ENCODE measurements at places on chromosomes 6 and 20.

DNA sequence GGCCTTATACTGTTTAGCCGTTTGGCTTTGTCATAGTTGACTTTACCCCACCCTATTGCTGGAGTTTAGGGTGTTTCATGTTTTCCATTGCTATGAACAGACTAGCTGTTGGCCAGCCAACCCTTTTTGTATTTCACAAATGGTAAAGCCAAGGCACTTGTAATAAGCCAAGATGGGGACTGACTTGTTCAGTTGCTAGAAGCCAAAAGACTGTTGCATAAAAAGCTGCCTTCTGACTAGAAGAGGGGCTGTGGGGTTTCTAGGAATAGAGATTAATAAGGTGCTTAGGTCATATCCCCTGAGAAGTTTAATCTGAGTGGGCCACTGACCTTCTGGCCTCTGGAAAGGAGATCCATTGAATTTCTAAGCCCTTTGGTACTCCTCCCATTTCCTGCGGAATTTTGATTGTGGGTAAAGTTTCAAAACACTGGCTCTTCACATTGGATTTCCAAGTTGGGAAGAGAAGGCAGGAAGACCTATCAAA is 211.1 kb downstream of the PLCB4 start:
- DNase-seq = no peak

- no peak for DNase-seq
Measured at GRCh38 chr20:31856516-31856915, 11.1 kb upstream of the FOXS1 start.

GRCh38 chr6:155654474-155654873 is 198.8 kb upstream of the NOX3 start:
- DNase-seq = no peak

GRCh38 chr6:40947876-40948526 is 91.0 kb downstream of the UNC5CL start:
- no peak for DNase-seq

DNA sequence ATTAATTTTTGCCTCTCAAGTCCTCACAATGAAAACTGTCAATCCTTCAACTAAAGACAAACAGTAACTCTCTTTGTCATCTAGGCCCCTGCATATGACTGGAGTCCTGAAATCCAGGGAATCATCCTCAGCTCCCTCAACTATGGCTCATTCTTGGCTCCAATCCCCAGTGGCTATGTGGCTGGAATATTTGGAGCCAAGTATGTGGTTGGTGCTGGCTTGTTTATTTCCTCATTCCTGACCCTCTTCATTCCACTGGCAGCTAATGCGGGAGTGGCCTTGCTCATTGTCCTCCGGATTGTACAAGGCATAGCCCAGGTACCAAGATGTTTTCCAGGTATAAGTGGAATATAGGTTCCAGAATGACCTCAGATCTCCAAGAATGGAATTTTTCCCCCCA is 15.4 kb downstream of the SLC17A4 start:
- DNase-seq = no peak

All from GOT3 (cell line).